ENCODE measurements at places on chromosomes 4 and X.
A peak's percentile ranks its signal among the peaks of the same experiment; 100 is the strongest.

DNA sequence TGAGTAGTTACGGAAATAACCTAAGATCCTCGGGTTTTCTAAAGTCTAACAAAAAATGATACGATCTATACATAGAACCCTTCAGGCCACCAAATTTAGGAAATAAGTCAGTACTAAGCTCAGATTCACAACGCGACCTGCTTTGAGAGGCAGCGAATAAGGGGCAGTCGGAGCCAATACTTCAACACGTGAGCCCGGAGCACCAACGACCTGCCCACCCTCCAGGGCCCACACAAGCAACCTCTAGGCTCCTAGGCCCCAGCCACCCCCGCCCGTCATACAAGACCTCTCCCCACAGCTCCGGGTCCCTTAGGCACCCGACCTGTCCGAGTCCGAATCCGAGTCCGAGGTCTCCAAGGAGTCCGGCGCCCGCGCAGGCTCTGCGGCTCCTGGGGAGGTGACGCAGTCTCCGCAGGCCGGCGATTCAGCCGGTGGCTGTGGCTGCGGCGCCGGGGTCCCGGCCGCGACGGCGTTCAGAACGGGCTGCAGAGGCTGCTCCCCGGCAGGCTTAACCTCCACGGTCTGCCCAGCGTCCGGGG, 580 bp downstream of the NAF1 start:
- DNase-seq = peak; percentile 37

GRCh38 chr4:7590189-7590588, 155.5 kb upstream of the PSAPL1 start:
- DNase-seq = no peak

- no peak for DNase-seq
Observed at GRCh38 chrX:143121477-143121876, 95.7 kb downstream of the SPANXN4 start.

GRCh38 chr4:128974136-128974581, 119.2 kb downstream of the SCLT1 start:
- peak; percentile 71 for DNase-seq

DNA sequence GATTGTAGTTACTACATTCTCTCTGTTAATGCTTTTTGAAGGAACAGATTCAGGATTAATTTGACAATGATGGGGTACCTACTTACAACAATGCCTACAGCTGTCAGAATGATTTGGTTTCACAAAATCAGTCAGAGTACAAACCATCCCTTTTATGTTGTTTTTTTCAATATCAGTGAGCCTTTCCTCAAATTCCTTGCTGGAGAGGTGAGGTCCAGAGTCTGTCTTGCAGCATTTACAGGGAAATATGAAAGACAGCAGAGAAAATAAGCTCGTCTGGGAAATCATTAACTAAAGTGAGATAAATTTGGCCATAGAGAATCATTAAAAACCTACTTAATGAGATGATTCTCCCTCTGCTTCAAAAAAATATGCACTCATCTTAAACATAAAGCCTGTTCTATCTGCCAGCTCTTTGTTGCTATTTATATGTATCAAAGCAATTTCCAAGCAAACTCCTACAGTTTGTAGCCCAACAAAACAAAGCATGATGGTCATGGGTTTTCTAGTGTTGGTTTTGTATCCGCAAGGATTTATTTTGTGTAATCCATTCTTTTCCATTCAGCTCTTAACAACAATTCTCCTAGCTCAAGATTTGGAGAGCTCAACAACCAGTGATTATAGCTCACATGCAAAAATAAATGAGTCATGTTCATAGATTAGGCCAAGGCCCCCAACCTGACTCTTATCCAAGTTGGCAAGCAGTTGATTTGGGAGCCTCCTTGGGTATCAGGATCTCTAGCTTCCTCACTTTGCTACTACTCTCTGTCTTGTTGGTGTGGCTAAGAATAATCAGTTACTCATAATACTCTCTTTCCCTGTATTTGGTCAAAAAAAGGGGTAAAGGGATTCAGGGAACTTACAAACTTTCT, 222.6 kb downstream of the ENOX2 start:
- DNase-seq = peak; percentile 18

GRCh38 chrX:18961686-18962085, 22.2 kb downstream of the PHKA2 start:
- DNase-seq = peak; percentile 67

GRCh38 chr4:41192136-41192535, 22.2 kb downstream of the APBB2 start:
- no peak for DNase-seq

DNA sequence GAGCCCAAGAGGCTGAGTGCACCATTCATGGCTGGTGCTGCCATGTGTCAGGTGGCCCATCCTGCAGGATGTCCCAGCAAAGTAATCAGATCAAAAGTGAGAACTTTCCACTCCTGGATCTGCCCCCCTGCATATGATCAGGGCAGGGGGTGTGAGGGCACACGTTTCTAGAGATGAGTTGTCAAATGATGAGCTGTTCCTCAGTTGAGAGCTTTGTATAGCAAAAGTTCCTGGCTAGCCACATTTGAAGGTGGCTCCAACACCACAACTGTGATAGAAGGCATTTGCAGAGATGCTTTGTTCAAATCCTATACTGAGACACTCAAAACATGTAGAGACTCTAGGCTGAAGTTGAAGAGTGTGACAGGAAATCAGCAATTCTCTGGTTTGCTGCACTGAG, 501.8 kb downstream of the BCOR start:
- DNase-seq = no peak

- no peak for DNase-seq
Observed at GRCh38 chr4:702618-703048, 3.0 kb upstream of the PCGF3 start.

GRCh38 chrX:75276666-75277065, 2.8 kb downstream of the UPRT start:
- no peak for DNase-seq

DNA sequence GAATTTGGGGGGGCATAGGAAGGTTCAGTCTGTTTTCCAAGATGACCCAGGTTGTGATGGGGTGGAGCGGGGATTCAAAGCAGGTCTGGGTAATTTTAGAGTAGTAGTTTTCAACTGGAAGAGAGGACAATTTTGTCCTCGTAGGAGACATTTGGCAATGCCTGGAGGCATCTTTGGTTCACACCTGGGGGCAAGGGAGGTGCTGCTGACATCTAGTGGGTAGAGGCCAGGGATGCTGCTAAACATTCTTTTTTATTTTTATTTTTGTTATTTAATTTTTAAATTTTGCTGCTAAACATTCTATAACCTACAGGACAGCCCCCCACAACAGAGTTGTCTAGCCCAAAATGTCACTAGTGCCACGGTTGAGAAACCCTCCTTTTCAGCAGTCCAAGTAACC, 1.9 kb downstream of the RAB9A start:
- DNase-seq = no peak

- DNase-seq = peak; percentile 2
Observed at GRCh38 chrX:12702509-12703091, 88.6 kb upstream of the PRPS2 start.

DNA sequence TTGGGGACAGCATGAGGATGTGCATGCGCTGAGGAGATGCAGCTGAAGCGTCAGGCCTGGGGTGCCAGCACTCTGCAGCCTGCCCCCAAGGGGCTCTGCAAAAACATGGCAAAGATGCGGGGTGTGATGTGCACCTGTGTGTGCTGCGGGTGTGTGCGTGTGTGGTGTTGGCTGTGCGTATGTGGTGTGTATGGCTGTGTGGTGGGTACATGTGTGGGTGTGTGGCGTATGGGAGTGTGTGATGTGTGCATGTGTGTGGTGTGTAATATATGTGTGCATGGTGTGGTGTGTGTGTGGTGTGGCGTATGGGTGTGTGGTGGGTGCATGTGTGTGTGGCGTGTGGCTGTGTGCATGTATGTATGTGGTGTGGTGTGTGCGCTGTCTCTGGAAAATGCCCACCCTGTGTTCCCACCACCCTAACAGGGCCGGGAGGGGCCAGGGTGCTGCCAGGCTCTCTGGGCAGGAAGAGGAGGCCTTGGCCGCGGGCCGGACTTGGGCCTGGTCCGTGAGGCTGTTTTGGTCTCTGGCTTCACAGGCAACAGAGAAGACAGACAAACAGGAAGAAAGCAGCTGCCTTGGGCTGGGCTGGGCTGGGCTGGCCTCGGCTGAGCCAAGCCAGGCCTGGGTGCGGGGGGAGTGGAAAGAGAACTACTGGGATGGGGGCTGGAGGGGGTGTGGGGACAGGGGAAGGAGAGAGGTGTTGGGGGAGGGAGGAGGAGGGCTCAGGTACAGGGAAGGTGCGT, 1.1 kb upstream of the AVPR2 start:
- DNase-seq = no peak

Measured in choroid plexus epithelial cell (primary cell).